ENCODE measurements at places on chromosomes 11 and 22.

DNA sequence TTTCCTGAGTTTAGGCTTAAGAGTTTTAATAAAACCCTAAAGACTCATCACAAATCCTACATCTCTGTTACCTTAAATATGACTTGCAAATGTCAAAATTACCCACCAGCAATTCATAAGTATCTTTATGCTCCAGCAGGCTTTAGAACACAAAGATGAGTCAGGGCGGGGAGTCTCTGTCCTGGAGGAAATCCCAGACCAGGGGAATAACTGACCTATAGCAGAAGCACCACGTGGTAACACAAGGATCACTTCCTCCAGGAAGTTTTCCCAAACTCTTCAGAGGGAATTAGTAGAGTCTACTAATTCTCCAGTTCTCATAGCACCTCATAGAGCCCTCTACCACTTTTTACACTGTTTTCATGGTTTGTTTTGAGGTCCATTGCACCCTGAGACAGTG, 217.0 kb downstream of the NAV2 start:
- DNase-seq = no peak

- DNase-seq = no peak
Measured at GRCh38 chr11:8031248-8032115, 44.3 kb downstream of the EIF3F start.

DNA sequence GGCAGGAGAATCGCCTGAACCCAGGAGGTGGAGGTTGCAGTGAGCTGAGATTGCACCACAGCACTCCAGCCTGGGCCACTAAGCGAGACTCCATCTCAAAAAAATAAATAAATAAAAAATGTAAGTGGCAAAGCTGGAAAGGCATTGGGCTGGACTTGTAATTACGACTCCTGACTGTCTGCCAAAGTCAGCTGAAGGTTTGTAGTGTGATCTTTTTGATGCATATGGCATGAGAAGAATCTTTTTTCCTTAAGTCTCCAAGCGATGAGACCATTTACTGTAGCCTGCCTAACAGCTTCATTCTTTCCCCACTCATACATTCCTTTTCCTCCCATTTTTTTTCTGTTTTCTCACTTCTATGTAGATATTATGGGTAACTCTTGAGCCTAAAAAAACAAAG, 24.8 kb downstream of the CTNND1 start:
- DNase-seq = no peak

DNA sequence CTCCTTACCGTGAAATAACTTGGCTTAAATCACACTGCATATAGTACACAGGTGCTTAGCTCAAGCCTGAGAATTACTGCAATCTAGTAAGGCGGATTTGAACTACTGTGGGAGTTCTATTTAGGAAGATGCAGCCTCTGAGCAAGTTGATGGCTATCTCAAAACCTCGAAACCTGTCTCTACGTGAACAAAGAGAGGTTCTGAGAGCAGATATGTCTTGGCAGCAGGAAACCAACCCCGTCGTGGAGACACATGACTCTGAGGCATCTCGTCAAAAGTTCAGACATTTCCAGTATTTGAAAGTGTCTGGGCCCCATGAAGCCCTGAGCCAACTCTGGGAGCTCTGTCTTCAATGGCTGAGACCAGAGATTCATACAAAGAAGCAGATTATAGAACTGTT, 5.9 kb downstream of the ZNF215 start:
- DNase-seq = no peak

DNA sequence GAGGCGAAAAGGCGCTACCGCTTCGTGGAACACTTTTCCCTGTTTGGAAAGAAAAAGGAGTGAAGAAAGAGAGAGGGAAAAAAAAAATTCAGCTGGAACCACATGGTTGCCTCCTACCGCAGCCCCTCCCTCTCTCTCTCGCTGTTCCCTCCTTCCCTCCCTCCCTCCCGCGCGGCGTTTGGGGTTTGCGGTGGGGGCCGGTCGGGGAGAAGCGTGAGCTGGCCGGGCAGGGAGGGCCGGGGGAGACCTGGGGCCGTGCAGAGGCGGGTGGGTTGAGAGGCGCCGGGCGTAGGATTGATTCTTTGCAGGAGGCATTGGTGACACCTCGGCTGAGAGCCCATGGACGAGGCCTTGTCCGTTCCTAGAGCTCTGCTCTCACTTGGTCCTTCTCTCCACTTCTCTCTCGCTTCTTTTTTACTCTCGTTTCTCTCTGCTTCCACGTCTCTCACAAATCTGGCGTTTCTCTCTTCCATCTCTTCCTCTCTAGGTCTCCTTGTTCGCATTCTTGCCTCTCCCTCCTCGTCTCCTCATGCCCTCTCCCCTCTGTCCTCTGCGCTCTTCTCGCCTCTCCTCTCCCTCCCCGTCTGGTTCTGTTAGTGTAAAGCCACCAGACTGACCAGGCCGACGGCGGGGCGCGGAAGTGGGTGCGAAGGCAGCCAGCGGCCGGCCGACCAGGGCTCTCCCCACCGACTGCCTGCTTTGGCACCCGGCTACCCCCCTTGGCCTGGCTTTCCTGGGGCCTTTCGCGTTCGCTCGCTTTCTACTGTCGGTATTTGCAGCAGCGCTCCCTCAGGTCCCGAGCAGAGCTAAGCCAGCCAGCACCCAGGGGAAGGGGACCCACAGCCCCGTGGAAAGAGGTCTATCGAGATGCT, at the start of gene CLMP:
CLMP (minus strand) TSS at position 61 of the 872 bp plus-strand sequence. CDS start 308 bp downstream, outside the sequence.
- DNase-seq = peak; percentile 65

GRCh38 chr11:65962141-65962564, 619 bp downstream of the SART1 start:
- DNase-seq = no peak

DNA sequence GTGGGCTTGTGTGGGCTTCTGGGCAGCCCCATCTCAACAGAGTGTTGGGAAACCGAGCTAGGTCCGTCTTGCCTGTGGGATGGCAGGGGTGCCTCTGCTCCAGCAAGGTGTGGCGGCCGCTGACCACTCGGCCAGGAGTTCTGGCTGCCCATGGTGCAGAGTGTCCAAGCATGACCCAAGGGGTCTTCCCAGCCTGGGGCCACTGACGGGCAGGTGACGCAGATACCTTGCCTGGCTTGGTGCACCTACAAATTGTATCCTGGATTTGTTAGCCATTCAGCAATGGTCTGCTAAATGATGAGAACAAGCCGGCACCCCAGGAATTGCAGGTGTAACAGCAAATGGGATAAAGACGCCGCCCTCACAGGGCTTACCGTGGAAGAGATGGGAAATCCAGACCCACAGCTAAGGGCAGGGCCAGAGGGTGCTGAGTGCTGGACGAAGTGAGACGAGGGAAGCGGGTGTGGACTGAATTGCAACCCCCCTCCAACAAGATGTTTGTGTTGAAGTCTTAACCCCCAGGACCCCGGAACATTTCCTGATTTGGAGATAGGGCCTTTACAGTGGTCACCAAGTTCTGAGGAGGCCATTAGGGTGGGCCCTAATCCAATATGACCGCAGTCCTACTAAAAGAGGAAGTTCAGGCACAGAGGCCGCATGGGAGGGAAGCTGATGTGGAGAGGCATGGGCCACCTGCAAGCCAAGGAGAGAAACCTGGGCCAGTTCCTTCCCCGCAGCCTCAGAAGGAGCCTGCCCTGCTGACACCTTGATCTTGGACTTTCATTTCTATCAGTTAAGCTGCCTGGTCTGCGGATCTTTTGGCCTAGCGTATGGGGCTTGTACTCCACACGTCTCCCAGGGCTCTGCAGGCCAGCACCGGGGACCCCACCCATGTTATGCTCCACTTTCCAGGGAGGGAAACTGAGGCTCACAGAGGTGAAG, 45.2 kb upstream of the LINC01488 start:
- peak; percentile 90 for DNase-seq

GRCh38 chr11:72225411-72225951, 914 bp downstream of the INPPL1 start:
- peak; percentile 54 for DNase-seq

- peak; percentile 88 for DNase-seq
Measured at GRCh38 chr11:123479048-123479837, 49.2 kb downstream of the GRAMD1B start.

GRCh38 chr11:65873318-65874156, 937 bp upstream of the EFEMP2 start:
- DNase-seq = peak; percentile 92

DNA sequence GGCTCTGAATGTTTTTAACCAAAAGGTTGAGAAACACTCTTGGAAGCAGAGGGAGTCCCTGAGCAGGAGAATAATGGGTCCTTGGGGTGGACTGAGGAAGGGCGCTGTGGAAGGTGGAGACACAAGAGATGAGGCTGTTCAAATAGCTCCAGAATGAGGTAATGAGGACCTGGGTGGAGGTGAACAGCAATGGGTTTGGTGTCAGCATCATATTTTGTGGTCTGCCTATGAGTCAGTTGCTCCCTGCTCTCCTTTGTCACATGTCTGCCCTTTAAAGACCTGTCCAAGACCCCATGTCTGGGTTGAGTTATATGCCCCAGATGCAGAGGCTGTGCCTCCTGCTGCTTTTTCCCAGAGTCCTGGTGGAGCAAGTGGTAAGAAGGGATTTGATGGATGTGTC, 113.6 kb downstream of the BARX2 start:
- no peak for DNase-seq

- peak; percentile 67 for DNase-seq
Measured at GRCh38 chr11:34512840-34513681, 533 bp downstream of the ELF5 start.

- no peak for DNase-seq
Measured at GRCh38 chr11:35122308-35122707, 16.7 kb upstream of the CD44 start.

DNA sequence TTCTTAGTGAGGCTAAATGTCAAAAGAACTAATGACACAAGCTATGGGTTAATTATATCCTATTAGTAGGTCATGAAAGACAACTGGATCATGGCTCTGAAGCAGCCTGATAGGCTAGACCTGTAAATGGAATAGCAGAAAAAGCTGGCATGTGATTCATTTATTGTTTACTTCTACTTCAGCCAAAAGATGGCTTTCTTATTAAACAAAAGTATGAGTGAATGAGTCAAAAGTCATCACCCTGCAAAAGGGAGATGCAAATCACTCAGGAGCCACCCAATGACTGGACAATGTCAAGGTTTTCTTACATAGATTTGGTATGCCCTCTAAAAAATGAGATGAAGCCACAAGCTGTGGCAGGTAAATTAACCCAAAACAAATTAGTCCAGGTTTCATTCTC, 138.0 kb downstream of the TRPC6 start:
- no peak for DNase-seq

DNA sequence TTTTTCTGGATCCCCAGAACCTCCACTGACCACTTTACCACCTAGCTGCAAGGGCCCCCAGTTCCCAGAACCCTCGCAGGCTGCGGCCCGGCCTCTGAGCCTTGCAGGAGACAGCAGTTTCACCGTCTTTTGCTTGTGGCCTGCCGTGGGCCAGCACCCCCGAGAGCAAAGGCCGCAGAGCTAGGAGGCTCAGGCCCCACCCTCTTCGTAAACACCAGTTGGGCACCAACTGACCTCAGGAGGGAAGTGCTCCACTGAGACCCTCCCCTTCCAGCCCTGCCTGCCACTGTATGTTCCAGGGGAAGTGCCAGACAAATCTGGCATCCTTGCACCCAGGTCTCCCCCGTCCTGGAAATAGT, 23.4 kb upstream of the CREB3L1 start:
- DNase-seq = peak; percentile 53

GRCh38 chr22:20101638-20102037, 14.3 kb upstream of the RANBP1 start:
- no peak for DNase-seq

DNA sequence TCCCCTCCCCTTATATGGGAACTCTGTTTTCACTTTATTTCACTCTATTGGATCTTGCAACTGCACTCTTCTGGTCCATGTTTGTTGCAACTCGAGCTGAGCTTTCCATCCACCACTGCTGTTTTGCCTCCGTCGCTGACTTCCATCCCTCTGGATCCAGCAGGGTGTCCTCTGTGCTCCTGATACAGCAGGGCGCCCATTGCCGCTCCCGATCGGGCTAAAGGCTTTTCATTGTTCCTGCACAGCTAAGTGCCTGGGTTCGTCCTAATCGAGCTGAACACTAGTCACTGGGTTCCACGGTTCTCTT, 11.1 kb upstream of the CCDC117 start:
- DNase-seq = no peak

GRCh38 chr11:70577258-70577603, 178.9 kb downstream of the CTTN start:
- DNase-seq = no peak

DNA sequence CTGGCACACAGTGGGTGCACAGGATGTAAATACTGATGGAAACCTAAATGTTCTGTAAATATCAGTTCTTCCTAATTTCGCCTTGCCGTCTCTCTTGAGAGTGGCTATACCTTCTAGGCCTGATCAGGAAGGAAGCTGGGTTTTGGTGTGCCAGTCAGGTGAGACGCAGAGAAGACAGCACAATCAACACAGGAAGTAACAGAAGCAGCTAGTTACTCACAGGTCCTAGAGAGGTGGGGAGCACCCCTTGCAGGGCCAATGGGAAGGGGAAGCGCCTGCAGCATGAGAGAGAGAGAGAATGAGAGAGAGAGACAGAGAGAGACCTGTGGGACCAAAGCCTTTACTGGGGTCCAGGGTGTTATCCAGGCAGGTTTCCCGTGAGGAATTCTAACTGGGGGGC, 80.8 kb downstream of the FBLN1 start:
- DNase-seq = peak; percentile 75

- DNase-seq = no peak
Measured at GRCh38 chr11:101477926-101478325, 105.9 kb downstream of the TRPC6 start.

DNA sequence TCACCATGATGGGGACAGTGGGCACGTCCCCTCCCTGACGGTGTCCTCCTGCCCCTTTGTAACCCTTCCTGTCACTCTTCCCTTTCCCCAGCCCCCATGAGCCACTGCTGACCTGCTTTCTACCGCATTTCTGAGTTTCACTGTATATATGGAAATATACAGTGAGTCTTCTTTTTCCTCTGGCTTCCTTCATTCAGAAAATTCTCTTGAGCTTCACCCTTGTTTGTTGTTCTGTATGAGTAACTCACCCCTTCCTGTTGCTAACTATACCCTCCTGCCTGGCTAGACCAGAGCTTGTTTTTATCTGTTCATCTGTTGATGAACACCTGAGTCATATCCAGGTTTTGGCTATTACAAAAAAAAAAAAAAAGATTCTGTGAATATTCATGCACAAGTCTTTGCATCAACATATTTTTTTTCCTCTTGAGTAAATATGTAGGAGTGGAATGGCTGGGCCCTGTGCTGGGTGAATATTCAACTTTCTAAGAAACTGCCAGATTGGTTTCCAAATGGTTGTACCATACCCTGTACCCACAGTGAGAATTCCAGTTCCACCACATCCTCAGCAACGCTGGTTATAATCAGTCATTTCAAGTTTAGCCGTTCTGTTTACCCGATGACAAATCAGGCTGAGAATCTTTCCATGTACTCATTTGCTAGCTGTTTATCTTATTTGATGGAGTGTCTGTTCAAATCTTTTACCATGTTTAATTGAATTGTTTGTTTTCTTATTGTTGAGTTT, 62.0 kb downstream of the IGF2 start:
- no peak for DNase-seq

- no peak for DNase-seq
Measured at GRCh38 chr11:9855579-9856287, 191.9 kb downstream of the SWAP70 start.

GRCh38 chr11:31813391-31814175, 2.5 kb upstream of the PAX6 start:
- peak; percentile 32 for DNase-seq
